Activated CD8-positive, alpha-beta memory T cell treated with anti-CD3 and anti-CD28 coated beads, Interleukin-2, amount 10 ng/mL, durations not matched to agents 7 days and 5 days (primary cell): ENCODE measurements at places on chromosomes 1 and 21.

GRCh38 chr1:78340006-78340405 lies 150.8 kb upstream of the PTGFR start:
- DNase-seq, result no peak

GRCh38 chr1:57536749-57537423 lies 113.0 kb upstream of the DAB1 start:
- no peak for DNase-seq

DNA sequence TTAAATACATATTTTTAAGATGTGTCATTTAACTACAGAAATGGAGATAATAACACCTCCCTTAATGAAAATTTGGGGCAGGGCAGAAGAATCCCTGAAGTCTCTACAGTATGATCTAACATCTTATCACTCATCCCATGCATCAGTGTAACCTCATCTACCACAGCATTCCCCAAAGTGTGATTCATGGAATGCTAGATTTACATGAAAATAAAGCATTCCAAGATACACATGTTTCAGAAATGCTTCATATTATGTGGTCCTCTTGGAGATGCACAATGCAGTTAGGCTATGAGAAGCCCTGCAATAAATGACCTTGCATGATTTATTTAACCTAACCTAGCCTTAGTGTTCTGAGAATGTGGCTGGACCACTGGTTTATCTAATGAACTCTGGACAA lies 166.9 kb upstream of the SYT6 start:
- no peak for DNase-seq

GRCh38 chr21:32096411-32096810 lies 182.4 kb downstream of the MIS18A start:
- DNase-seq, result no peak

DNA sequence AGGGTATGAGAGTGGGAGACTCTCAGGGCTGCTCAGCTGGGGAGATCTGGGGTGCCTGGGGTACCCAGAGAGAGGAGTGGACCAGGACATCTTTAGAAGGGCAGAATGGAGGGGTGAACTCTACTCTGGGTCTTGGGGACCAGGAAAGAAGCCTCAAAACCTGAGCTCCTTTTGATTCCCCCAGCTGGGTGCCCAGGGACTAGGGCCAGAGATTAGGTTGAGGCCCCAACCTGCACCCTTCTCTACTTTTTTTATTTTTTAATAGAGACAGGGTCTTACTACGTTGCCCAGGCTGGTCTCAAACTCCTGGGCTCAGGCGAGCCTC lies 1.9 kb downstream of the PDZK1IP1 start:
- peak; percentile 16 for DNase-seq

- DNase-seq, result no peak
Measured at GRCh38 chr1:234270581-234271242, 102.5 kb upstream of the COA6 start.

- no peak for DNase-seq
Measured at GRCh38 chr1:32903991-32904785, 3.0 kb upstream of the TMEM54 start.

GRCh38 chr21:43012596-43012995 lies 38.2 kb downstream of the PKNOX1 start:
- DNase-seq, result no peak

- no peak for DNase-seq
Measured at GRCh38 chr1:198449727-198450433, 90.6 kb downstream of the ATP6V1G3 start.

GRCh38 chr21:34989337-34990151 lies 59.6 kb downstream of the RUNX1 start:
- peak; percentile 76 for DNase-seq

GRCh38 chr1:61520401-61520800 lies 204.5 kb downstream of the TM2D1 start:
- no peak for DNase-seq

DNA sequence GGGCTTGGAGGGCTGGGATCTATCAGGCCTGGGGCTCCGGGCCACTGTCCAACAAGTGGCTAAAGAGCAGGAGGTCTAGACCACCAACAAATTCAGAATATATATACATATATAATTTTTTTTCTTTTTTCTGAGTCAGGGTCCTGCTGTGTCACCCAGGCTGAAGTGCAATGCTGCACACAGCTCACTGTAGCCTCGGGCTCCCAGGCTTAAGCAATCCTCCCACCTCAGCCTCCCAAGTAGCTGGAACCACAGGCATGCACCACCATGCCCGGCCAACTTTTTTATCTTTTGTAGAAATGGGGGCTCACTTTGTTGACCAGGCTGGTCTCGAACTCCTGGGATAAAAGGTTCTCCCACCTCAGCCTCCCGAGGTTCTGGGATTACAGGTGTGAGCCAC lies 6.8 kb upstream of the LAPTM5 start:
- no peak for DNase-seq

DNA sequence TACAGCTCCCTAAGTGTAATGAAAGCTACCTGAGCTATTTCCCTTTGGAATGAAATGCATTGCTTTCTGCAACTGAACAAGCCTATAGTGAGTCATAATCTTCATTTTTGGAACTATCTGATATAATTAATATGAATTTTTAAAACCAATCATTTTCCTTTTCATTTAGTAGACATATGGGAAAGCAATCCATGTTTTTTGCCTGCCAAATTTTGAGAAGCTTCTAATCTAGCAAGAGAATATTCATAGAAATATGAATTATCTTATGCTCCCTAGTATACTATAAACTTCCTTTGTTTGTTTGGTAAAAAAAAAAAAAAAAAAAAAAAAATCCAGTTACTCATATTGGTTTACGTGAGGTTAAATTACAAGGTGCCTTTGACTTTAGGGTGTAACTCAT lies 68.3 kb downstream of the PLPPR4 start:
- DNase-seq, result no peak

DNA sequence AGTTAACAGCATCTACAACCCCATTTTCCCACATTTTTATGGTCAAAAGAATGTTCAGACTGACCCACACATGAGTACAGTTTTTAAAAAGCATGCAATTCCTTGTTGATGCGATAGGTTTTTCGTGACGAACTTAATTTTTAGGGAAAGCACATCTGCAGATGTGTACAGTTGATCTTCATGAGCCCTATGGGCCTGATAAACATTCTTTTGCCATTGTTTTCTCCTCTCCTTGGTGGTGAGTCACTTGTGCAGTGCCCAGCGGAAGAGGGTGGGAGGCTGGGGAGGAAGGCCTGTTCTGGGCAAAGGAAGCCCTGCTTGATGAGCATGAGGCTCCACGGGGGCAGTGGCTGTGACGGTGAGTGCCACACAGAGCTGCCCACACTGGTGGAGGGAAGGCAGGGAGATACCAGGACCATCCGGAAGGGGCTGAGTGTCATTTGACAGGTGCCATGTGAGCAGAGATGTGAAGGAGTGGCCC lies 5.3 kb downstream of the ARF1 start:
- no peak for DNase-seq

- DNase-seq, result no peak
Measured at GRCh38 chr1:216820345-216820744, 97.1 kb upstream of the ESRRG start.

DNA sequence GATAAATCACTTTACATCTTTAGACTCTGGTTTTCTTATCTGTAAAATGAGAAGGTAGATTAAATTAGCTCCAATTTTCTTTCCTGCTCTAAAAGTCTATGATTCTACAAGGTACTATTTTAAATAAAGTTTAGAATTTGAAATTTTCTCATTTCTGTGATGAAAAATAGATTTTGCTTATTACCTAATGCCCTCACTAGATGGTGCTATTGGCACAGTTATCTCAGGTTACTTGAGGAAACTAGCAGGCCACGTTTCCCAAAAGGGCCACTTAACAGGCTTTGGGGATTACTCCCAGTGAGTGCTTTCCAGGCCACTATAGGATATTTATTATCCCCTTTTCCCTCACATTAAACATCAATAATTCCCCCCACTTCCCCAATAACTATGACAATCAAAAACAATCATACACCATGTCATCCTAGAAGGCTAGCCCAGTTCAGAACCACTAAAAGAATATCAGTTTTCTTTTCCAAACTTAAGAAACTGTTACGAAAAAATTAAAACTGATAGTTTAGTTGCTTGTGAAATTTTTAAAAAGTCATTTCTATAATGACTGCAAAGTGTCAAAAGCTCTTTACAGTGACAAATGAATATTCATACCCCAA lies 30.6 kb downstream of the OMA1 start:
- DNase-seq, result no peak

- DNase-seq, result no peak
Measured at GRCh38 chr1:203550846-203551245, 56.9 kb downstream of the OPTC start.

GRCh38 chr1:184486761-184487445 lies 100.1 kb downstream of the C1orf21 start:
- DNase-seq, result no peak
